Endothelial cell of coronary artery (primary cell): ENCODE measurements at places on chromosomes 3 and 15. TPM values are rescaled to one million over a fixed set of nuclear protein-coding genes. Genes with fewer than 3 reads are reported as not detected.

MELTF gene
- total RNA-seq, result 14.2 and 32.0 TPM in 2 replicates

SERINC4 gene
- total RNA-seq, result not detected in 2 replicates

DAPK2 gene
- 2.8 and 3.2 TPM in 2 replicates for total RNA-seq

ZNF774 gene
- 0.72 and 1.0 TPM in 2 replicates for total RNA-seq

STAC gene
- 0.18 and 0.75 TPM in 2 replicates for total RNA-seq

KBTBD13 gene
- total RNA-seq, result not detected in 2 replicates

OR5K2 gene
- total RNA-seq, result not detected in 2 replicates

PCOLCE2 gene
- 0.27 and 13.6 TPM in 2 replicates for total RNA-seq

ZMYND10 gene
- total RNA-seq, result 0.36 and 0.38 TPM in 2 replicates

SI gene
- total RNA-seq, result not detected in 2 replicates

MAP1A gene
- total RNA-seq, result 0.63 and 0.94 TPM in 2 replicates

SLC27A2 gene
- not detected in 2 replicates for total RNA-seq

DENND6A gene
- 15.5 and 16.0 TPM in 2 replicates for total RNA-seq

GOLIM4 gene
- total RNA-seq, result 56.9 and 64.0 TPM in 2 replicates

PTPRG gene
- 41.6 and 48.8 TPM in 2 replicates for total RNA-seq

CDAN1 gene
- total RNA-seq, result 11.3 and 11.7 TPM in 2 replicates

RBMS3 gene
- total RNA-seq, result 42.9 and 70.9 TPM in 2 replicates

ACTRT3 gene
- total RNA-seq, result 3.3 and 4.3 TPM in 2 replicates

SENP8 gene
- 1.1 and 1.3 TPM in 2 replicates for total RNA-seq

CGNL1 gene
- 20.9 and 28.3 TPM in 2 replicates for total RNA-seq

CNBP gene
- 232 and 246 TPM in 2 replicates for total RNA-seq

CD96 gene
- total RNA-seq, result not detected in 2 replicates
